ENCODE measurements at places on chromosomes 1 and 21.

GRCh38 chr1:197674286-197674685, 101.0 kb downstream of the DENND1B start:
- no peak for DNase-seq

- DNase-seq: no peak
Measured at GRCh38 chr1:232226197-232226712, 403.7 kb downstream of the SIPA1L2 start.

- no peak for DNase-seq
Measured at GRCh38 chr1:46466477-46467182, 23.0 kb upstream of the DMBX1 start.

DNA sequence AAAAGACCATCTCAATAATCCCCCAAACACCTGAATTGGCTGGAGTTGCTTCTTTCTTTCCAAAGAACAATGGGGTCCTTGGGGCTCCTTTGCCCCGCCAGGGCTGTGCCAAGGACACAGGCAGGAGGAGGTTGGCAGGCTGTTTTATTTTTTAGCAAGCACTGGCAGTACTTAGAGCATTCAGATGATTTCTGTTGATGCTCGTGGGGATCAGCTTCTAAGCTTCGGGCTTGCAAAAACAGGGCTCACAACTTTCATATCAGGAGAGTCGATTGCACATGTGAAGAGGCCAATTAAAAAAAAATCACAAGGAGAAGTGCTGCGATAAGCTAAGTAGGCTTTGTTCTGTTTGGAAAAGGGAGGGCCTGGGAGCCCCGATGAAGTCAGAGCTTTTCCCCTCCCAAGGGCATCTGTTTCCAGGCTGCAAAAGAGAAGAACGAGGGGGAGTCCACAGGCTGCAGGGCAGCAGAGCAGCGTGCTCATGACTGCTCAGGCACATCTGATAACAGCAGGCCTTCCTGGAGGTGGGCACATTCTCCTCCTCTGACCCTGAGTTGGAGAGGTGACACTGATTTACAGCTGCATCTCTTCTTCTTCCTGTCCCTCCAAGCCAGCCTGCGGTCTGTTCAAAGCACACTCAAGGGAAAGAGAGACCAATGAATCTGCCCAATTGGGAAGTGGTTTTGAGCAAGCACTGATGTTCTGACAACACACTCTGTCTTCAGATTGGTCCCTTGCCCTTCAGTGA, 27.3 kb upstream of the BCAR3 start:
- no peak for DNase-seq

GRCh38 chr1:83742446-83742845, 256.5 kb downstream of the TTLL7 start:
- no peak for DNase-seq
